ENCODE measurements at places on chromosomes 16 and 17. TPM values are rescaled to one million over a fixed set of nuclear protein-coding genes. Genes with fewer than 3 reads are reported as not detected.

Gene PGAP3
- 10.8 TPM for total RNA-seq

Gene C16orf89
- not detected for total RNA-seq

Gene SLC4A1
- not detected for total RNA-seq

Gene STXBP4
- total RNA-seq, result 2.1 TPM

Gene FSCN2
- total RNA-seq, result 1.3 TPM

Gene PRSS22
- 16.9 TPM for total RNA-seq

Gene ABCC12
- not detected for total RNA-seq

Gene NGFR
- 4.5 TPM for total RNA-seq

Gene BICDL2
- 56.1 TPM for total RNA-seq

Gene USP22
- total RNA-seq, result 150 TPM

Gene SULT1A1
- 5.0 TPM for total RNA-seq

Gene CLEC19A
- total RNA-seq, result not detected

Gene CFAP119
- 0.26 TPM for total RNA-seq

Gene TOP2A
- total RNA-seq, result 2.0 TPM

Gene HSD17B2
- 63.7 TPM for total RNA-seq

Gene EFCAB5
- not detected for total RNA-seq

Gene INPP5K
- total RNA-seq, result 20.1 TPM

Gene UTS2R
- not detected for total RNA-seq

Gene KRT25
- total RNA-seq, result not detected

Gene CCDC144A
- total RNA-seq, result 2.1 TPM

Gene EPOP
- 2.4 TPM for total RNA-seq

Gene PSME3IP1
- total RNA-seq, result 70.3 TPM

Gene CRYM
- 1.2 TPM for total RNA-seq

Gene DLG4
- 1.8 TPM for total RNA-seq

Gene RNF227
- total RNA-seq, result 7.8 TPM

Gene PLA2G10
- total RNA-seq, result not detected

Gene HOXB1
- under 0.01 TPM for total RNA-seq

Gene TBKBP1
- 6.3 TPM for total RNA-seq

Gene GNAO1
- total RNA-seq, result under 0.01 TPM

Gene ADAD2
- not detected for total RNA-seq

Gene HEATR9
- not detected for total RNA-seq

Gene CALCOCO2
- 60.3 TPM for total RNA-seq

Gene ABI3
- not detected for total RNA-seq

All from bronchial epithelial cell (primary cell).